ENCODE measurements at places on chromosomes 11 and 22.

DNA sequence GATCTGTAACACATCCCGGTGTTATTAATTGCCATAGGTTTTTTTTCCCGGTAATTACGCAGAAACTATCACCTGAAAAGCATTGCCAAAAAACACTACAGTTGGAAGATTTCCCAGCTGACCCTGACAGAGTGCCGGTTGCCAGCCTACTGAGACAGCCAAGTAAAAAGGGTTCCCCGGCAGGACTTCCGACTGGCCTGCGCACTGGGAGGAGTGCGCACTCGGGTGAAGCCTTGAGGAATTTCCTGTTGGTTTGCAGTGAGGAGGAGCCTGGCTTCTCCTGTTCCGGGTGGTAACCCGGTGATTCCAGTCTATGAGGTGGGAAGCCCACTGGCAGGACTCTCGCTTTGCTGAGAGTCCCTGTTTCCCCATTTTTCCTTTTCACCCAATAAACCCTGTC is 52.1 kb downstream of the CNTF start:
- no peak for DNase-seq

DNA sequence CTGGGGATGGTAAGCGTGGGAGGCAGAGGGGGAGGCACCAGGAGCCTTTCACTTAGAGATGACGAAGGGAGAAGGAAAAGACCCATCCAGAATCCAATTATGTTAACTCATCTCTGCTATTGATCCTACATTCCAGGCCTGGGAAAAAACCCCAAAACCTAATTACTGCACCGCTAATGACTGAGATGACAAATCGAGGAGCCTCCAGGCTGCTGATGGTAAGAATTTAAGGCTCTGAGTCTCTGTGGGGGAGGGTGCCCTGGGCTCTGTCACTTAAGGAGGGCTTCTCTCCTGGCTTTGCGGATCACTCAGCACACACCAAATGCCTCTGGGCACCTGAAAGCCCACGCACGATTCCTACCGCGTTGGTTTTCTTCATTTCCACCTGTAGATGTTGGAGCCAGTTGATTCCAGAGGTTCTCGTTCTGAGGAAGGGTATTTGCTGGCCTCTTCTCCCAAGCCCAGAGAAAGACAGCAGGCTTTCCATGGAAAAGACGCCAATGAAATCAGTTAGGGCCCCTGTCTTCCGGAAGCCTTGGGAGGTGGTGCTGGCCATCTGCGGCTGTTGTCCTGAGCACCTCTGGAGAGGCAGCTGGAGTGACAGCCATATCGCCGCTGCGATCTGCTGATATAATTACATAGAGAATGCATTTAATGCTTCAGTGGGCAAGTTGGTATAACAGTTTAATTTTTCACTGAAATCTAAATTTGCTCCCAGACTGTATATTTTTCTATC is 751.2 kb downstream of the BRD1 start:
- DNase-seq = no peak

DNA sequence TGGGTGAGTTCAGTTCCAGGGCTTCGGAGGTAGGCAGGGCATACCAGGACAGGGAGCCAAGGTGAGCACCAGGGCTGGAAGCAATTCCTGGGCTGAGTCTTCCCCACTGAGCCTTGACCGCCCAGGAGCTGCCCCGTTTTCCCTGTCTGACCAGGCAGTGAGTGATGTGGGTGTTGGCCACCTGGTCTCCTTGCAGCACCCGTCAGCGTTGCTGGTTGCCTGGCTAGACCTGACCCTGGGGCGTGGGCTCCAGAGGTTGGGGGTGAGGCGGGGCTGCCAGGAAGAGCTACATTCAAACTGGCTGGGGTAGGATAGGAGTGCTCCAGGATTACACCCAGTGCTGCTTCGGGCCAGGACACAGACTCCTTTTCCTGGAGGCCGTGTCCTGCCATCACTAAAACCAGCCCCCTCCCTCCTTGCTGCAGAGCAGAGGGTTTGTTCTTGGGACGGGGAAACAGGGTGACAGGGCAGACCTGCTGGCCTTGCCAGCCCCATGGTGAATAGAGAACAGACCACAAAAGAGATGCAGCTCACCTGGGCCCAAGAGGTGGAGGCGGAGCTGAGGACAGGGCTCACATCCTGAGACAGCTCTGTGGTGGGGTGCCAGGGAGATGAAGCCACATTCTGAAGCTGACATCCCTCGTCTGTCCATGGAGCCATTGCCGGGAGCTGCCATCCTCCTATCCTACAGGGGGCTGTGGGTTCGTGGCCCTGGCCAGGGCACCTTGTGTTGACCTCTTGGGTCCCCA is 14.2 kb downstream of the INCENP start:
- no peak for DNase-seq

GRCh38 chr11:44398266-44399030 is 88.5 kb upstream of the ALX4 start:
- DNase-seq = no peak

DNA sequence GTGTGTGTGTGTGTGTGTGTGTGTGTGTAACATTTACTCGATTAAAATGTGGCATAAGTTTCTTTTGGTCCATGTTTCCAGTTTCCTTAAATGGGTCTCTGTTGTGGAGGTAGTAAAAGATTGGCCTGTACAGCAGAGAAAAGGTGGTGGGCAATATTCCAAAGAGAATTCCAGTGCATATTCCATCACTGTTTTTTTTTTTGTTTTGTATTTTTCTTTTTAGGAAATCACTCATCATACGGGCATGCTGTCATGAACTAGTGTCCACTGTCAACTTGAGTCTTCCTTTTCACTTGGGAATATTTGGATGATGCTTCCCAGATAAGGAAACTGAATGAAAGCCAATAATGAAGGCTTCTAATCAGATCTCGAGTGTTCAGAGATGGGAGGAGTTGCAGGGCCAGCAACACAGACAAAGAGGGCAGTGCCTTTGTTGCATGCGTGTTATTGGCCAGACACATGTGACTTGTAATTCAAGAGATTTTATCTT is 95.2 kb upstream of the PDGFD start:
- no peak for DNase-seq

- DNase-seq = no peak
Measured at GRCh38 chr11:34180040-34180813, 74.8 kb downstream of the NAT10 start.

DNA sequence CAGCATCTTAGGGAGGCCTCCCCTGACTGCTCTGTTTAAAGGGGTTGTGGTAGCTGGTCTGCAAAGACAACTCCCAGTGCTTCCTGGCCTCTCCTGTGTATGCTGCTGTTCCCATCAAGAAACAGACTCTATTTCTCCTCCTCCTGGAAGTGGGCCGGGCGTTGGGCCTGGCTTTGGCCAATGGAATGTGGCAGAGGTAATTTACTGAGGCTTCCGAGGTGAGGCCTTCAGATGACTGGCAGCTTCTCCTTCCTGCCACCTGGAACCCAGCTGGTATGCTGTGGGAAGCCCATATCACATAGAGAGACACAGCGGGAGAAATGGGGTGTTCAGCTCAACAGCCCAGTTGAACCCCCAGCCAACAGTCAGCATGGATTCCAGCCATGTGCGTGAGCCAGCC is 25.1 kb upstream of the EIF3D start:
- DNase-seq = no peak

GRCh38 chr11:78465169-78465942 is 47.7 kb upstream of the GAB2 start:
- DNase-seq = no peak

- DNase-seq = no peak
Measured at GRCh38 chr11:89433278-89433677, 57.9 kb downstream of the NOX4 start.

DNA sequence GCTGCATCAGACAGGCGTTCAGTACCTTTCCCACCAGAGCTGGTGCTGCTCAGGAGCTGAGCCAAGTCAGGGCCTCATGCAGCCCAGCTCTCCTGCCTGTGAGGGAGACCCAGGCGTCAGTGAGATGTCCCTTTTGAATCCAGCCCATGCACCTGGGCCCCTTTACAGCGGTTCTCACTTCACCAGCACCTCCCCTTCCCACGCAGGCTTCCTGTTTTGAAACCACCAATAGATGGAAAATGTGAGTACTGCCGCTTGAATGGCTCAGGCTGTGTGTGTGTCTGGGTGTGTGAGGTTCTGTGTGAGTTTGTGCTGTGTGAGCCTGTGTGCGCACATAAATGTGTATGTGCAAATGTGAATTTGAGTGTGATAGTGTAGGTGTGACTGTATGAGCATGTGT is 88.4 kb downstream of the UBASH3B start:
- DNase-seq = peak; percentile 64

- no peak for DNase-seq
Measured at GRCh38 chr11:13942971-13943381, 19.5 kb upstream of the SPON1 start.

DNA sequence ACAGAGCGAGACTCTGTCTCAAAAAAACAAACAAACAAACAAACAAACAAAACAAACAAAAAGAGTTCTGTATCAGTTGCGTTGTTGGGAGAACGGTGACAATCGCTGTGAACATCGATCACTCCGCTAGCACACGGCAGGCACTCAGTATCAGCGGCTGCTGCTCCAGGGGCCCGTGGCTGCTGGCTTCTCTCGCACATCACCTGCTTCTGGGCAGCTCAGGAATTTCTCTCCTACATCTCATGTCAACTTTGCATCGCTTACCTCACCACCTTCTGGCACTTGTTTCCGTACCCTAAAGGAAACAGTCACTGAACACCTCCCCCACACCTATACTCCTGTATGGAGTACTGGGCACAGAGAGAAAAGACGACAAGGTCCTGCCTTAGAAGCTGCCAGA is 70.3 kb upstream of the WNT7B start:
- DNase-seq = no peak

GRCh38 chr11:26964339-26964738 is 29.6 kb upstream of the FIBIN start:
- DNase-seq = no peak

DNA sequence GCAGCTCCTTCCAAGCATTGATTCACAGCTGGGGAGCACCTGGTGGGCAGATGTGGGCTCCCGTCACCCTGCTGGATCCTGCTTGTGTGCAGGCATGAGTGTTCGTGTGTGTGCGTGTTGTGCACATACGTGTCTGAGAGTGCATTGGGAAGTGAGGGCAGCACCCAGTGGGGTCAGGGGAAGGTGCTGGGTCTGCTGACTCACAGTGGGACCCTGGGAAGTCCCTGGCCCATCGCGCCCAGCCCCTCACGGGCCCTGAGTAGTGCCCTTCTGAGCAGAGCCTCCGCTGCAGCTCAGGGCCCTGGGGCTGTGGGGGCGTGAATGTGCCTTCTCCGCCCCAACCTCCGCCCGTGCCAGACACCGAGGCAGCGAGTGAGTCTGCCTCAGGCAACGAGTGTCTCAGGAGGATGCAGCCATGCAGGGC is 36.8 kb downstream of the WNT11 start:
- no peak for DNase-seq

- no peak for DNase-seq
Measured at GRCh38 chr11:42422090-42422489, 889.7 kb upstream of the API5 start.

DNA sequence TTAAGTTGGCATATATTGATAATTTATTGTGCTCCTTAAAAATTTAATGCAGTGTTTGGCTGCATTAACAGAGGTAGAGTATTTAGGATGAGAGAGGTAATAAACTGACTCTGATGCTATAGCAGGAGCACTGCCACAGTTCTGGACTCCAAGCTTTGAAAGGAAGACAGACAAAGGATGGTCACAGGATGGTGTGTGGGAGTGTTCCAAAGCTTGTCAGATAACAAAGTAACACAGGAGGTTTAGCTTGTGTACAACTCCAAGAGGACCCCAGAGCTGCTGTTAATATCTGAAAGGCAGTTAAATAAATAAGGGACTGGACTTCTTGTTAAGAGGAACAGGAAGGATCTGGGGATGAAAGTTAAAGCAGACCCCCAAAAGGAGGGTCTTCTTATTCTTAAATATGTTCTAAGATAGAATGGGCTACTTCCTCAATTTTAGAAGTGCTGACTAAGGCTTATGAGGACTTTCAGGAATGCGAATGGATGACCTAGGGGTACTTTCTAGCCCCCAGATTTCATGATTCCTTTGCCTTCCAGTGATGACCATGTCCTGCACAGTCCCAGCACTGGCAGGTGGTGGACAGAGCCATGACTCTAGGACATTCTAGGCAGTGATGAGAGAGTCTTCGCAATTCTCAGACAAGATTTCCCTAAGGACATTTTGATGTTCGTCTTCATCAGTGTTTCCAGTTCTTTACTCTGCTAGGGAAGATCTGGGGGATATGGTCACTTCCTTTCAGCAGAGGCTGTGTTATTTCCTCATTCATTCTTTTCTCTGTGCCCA is 149.1 kb upstream of the RASSF10 start:
- no peak for DNase-seq

- DNase-seq = no peak
Measured at GRCh38 chr11:9459667-9460321, 1.0 kb upstream of the ZNF143 start.

- DNase-seq = no peak
Measured at GRCh38 chr11:7896009-7896785, 34.9 kb downstream of the OR10A6 start.

- DNase-seq = no peak
Measured at GRCh38 chr11:26767060-26767459, 45.2 kb upstream of the SLC5A12 start.

DNA sequence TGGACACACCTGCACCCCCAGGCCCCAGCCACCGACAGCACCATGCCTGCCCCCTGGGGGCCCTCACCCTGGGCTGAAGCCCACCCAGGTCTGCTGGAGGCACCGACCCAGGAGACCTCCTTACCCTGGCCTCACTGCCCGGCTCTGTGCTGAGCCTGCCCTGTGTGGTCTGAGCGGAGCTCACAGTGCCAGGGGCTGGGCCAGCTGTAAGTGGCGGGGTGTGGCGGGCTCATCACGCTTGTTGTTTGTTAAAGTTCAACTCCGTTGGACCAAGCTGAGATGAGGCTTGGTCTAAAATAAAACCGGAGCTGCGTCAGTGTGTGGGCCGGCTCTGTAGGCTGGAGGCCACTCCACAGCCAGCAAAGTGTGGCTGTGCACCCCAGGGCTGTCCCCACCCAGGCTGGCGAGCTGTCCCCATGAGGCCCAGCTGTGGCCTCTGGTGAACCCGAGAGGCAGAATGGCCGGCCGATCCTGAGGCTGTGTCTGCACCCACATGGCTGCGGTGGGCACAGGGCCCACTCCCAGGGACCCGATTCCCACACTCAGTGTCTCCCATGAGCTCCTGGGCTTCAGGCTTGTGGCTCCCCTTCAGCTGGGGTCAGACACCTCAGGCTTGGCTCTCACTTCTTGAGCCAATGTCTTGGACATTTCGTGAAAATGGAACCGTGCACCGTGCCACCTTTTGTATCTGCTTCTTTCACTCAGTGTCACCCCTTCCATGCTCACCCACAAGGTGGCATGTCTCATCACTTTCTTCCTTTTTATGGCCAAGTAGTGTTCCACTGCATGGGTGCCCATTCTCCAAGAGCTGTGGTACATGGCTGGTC is 137.9 kb downstream of the CTTN start:
- no peak for DNase-seq

- DNase-seq = no peak
Measured at GRCh38 chr11:1784761-1785650, 21.3 kb upstream of the CTSD start.

Measured in stimulated activated CD4-positive, alpha-beta T cell treated with anti-CD3 and anti-CD28 coated beads, TNF-alpha, amount 100 ng/mL, for 1 hour (primary cell).